Urinary bladder (tissue), 4 donors: ENCODE measurements at places on chromosomes 2 and 18. TPM values are rescaled to one million over a fixed set of nuclear protein-coding genes. Genes with fewer than 3 reads are reported as not detected.

The ALPP gene
- not detected for total RNA-seq

The C2orf74 gene
- total RNA-seq: 7.2 TPM

The TMEM17 gene
- 2.6 TPM for total RNA-seq

The DSG1 gene
- 0.21 TPM for total RNA-seq

The PRSS56 gene
- not detected for total RNA-seq

The FAM228A gene
- total RNA-seq: 1.0 TPM

The KIF1A gene
- 5.2 TPM for total RNA-seq

The PCARE gene
- total RNA-seq: 0.16 TPM

The POTEC gene
- not detected for total RNA-seq

The SPAG16 gene
- total RNA-seq: 104 TPM

The PLEK gene
- total RNA-seq: 12.4 TPM

The TLK1 gene
- total RNA-seq: 50.9 TPM

The CHN1 gene
- total RNA-seq: 31.1 TPM

The CDH20 gene
- 1.1 TPM for total RNA-seq

The MTIF2 gene
- total RNA-seq: 26.9 TPM

The GALNT5 gene
- total RNA-seq: 23.4 TPM

The USP40 gene
- 59.6 TPM for total RNA-seq
